ENCODE measurements at places on chromosomes 3 and 15.

DNA sequence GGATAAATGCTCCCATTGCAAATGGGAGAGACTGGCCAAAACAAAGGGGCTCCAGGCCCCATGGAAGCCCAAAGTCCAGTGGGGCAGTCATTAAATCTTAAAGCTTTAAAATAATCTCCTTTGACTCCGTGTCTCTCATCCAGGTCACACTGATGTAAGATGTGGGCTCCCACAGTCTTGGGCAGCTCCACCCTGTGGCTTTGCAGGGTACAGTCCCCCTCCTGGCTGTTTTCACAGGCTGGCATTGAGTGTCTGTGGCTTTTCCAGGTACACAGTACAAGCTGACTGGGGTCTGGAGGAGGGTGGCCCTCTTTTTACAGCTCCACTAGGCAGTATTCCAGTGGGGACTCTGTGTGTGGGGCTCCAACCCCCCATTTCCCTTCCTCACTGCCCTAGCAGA is 45.9 kb downstream of the NIPA2 start:
- no peak for DNase-seq

DNA sequence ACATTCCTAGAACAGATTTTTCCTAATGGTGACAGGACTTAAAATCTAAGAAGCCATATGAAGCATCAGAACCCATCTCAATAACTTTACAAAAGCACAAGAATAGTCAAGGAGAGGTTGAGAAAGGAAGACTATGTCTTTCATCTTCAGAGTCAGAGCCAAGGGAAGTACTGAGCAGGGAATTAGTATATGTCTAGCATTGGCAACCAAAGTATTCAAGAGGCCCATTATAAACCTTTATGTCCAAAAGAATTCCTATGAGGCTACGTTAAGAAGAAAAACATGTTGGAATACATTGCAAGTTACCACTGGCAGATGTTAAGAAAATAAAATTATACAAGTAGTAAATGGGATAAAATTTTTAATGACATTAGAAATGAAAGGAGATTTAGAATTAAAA is 150.5 kb downstream of the MAGI1 start:
- no peak for DNase-seq

GRCh38 chr3:115351193-115351592 is 204.1 kb upstream of the ZBTB20 start:
- DNase-seq, result no peak

GRCh38 chr3:34001990-34002389 is 203.6 kb downstream of the PDCD6IP start:
- no peak for DNase-seq

DNA sequence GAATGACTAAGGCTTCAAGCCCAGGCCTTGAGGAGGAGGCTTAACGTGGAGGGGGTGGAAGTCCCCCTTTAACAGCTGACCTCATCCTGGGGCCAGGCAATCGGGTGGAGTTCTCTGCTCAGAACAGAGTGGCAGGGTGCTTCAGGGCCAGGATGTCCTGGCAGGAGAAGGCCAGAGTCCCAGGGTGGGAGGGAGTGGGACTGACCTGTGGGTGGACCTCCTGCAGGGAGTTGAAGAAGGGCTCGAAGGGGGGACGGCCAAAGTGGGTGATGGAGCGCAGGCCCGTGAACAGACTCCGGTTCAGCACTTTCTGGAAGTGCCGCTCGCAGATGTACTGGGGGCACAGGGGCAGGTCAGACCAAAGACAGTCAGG is 19.6 kb downstream of the DUOX2 start:
- DNase-seq, result no peak

DNA sequence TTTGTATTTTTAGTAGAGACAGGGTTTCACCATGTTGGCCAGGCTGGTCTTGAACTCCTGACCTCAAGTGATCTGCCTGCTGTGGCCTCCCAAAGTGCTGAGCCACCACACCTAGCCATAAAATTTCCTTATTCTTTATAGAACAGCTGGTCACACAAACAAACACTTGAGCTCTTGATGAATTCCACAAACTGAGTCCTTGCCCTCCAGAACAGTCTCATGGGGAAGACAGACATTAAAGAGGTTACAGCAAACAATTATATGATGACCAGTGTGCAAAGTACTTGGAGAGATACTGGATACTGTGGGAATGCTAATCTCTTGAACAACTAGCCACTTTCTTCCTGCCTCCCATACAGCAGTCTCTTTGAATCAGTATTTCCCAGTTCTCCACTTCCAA is 7.5 kb upstream of the ATP11B start:
- no peak for DNase-seq

- DNase-seq, result no peak
These were observed 152.3 kb downstream of the AKAP13 start for GRCh38 chr15:85532689-85533088.

DNA sequence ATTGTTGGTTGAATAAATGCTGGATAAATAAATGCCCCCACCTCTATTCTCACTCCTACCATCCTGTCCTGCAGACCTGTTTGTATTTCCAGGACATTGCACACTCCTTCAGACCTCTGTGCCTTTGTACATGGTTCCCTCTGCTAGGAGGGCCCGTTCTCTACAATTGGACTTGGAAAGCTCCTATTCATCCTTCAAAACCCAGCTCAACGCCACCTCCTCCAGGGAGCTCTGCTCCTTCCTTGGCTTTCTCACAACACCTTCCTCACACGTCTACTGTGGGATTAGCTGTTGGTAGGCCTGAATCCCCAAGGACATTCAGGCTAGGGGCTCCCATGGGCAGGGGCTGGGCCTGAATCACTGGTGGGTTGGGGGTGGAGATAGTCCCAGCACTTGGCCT is 78.7 kb upstream of the SEC13 start:
- DNase-seq, result no peak

- DNase-seq, result no peak
These were observed 212.4 kb upstream of the ZBTB20 start for GRCh38 chr3:115359536-115359935.

- DNase-seq, result peak; percentile 59
These were observed at the start of gene PCCB for GRCh38 chr3:136250059-136250902. Gene PCCB (plus strand): TSS chr3:136250340. CDS start chr3:136250376, 36 bp downstream.

- no peak for DNase-seq
These were observed 215.3 kb downstream of the ROBO2 start for GRCh38 chr3:77254967-77255831.

DNA sequence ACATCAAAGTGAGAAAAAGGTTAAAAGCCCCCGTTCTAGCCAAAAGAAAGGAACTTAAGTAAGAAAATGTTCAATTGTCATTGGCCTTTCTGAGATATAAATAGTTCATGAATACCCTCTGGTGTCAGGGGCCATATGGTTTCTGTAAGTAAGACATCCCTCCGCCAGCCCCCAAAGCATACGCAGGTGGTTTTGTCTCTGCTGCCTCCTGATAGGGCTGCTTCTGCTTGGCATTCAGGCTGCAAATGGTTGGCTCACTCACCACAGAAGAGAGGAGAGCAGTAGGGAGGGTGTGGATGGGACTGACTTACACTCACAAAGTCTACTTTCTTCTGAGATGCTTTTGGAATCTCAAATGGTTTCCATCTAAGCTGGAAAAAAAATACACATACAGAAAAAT is 29.8 kb downstream of the HGD start:
- no peak for DNase-seq

DNA sequence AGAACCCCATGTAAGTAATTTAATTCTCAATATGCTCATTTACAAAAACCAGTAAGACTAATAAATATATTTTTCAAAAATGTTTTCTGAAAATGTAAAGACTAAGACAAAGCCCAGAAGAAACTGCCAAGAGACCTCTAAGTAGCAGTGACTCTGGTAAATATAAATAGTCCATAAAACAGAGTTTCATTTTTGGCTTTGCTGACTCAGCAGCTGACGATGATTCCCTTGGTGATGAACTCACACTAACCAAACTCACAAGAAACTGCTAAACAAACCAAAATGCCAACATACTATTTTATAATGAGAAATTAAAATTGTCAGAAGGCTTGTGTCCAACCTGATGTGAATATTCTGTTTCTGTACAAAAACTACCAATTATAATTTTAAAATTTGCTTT is 31.5 kb upstream of the IMPG2 start:
- no peak for DNase-seq

GRCh38 chr3:31278532-31278931 is 254.2 kb upstream of the STT3B start:
- DNase-seq, result no peak

- no peak for DNase-seq
These were observed 22.5 kb downstream of the TBC1D2B start for GRCh38 chr15:78054966-78055365.

DNA sequence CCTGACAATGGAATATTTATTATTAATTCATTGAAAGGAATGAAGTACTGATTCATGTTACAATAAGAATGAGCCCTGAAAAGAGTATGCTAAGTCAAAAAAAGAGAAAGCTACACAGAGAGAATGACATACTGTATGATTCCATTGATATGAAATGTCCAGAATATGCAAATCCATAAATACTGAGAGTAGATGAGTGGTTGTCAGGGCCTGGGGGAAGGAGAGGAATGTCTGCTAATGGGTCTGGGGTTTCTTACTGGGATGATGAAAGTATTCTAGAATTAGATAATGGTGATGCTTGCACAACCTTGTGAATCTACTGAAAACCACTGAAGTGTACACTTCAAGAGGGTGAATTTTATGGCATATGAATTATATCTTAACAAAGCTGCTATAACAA is 79.9 kb upstream of the HACD2 start:
- no peak for DNase-seq

DNA sequence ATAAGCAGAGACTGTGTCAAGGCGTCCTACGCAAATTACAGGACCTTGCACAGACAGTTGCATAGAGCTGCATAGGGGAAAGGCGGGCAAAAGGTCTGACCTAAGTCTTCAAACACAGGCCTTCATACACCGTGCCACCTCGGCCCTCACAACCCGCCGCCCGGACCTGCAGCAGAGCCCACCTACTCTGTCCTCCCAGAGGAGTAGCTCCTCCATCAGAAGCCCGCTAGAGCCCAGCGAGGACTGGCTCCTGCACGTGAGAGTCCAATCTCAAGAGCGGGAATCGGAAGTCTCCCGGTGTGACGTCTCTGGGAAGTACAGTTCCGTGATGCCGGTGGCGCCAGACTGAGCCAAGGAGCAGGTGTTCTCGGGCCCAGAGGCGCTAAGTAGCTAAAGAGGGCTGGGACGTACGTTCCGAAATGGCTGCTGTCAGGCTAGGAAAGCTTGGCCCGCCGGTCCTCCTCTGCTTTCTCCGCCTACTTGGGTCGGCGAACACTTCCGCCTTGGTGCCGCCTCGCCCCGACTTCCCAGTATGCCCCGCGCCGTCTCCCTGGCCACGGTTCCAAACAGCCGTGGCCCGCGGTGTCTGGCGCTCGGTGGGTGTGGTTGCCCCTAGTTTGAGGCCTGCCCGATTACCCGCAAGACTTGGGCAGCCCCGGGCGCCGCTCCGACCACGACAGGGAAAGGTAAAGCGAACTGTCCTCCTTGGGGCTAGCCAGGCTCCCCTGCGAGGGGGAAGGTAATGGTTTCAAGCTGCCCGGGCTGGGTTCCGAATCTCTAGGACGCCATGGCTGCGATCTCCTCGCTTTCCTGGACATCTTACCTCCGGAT is at the start of the genes ASTE1 and NEK11:
Gene ASTE1 (minus strand): TSS at position 505 of the 831 bp plus-strand sequence. CDS start 1,519 bp downstream, outside the sequence.
Gene NEK11 (plus strand): TSS at position 557 of the 831 bp plus-strand sequence. CDS start 2,832 bp downstream, outside the sequence.
- DNase-seq, result peak; percentile 51

DNA sequence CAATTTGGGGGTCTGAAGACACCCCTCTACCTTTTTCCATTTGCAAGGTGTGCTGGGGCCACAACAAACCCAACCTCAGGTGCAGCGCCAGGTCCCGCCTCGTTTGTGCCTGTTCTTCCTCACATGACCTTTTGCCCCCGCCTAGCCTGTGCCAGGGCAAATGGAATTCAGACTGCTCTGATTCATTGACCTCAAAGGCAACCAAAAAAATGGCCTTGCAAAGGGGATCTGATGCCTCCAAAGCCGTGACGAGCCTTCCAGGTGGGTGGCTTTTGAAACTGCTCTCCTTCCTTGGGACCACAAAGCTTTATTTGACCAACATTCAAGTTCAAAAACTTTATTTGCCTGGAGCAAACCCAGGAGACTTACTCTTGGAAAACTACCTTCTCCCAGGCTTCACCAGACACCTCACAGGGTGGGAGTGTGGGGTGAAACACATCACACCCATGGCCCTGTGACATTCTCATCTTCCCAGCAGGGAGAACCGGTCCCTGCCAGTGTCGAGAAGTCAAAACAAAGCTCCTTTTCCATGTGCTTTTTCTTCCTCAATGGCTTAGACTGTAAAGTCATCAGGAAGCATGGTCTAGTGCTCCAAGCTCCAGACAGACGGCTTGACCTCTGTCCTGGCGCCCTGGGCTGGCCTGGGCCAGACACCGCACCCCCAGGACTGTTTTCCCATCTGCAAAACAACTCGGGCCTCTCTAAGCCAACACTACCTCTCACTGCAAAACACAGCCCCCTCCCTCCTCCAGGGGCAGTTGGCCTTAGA is 103.9 kb upstream of the HES1 start:
- DNase-seq, result no peak

GRCh38 chr3:123757281-123757940 is 126.7 kb downstream of the MYLK start:
- DNase-seq, result no peak

DNA sequence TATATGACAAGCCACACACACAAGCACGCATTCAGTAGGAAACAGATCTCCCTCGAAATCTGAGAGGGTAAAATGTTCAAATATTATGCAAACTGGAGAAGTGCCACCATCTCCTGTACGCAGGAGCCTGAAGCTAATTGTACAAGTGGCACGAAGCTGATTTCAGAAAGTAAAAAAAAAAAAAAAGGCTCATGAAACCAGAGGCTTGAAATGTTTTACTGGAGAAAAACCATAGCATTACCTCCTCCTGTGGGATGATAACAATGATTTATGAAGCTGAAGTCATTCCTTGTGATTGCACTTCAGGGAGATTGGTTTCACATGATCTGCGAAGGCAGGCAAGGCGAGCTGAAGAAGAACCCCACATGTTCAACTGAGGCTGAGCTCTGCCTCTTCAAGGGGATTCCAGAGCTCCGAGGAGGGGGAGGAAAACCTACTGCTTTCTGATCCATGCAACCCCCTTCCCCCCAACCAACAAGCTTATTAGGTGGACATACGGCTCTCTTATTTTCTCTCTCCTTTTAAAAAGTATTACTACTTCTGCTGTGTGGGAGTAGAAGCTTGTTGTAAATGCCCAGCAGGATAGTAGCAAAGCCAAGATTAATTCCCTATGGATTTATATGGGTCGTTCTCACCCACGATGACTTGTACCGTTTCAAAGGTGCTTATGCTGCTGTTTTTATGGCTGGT is 101.1 kb downstream of the GREM1 start:
- peak; percentile 72 for DNase-seq

DNA sequence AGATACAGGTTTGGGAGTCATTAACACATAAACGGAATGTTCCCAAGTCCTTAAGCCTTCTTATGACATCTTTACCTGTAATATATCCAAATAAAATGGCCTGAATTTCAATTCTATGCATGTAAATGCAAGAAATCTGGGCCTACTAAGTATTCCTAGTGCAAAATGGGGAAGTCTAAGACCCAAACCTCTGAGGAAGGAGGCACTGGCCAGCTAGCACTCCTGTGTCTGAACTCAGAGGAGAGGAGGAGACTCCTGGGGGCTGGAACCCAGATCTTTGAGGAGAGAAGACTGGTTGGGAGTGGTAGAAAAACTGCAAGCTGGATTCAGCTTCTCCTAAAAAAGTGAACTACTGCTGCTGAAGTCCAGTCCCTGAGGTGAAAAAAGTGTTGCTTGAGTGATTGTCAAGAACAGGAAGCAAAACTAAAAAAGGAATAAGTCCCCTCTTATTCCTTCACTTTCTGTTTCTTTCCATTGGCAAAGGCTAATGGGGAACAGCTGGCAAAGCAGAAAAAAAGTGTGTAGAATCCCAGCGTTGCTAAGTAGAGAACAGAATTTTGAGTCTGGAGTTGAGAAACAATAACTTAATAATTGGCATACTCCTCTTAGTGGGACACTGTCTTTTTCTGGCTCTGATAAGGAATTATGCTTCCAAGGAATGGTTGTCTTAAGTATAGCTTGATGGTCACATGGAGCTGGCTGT is 54.8 kb upstream of the ATP2C1 start:
- no peak for DNase-seq

All from GM04503 (cell line).